ENCODE measurements at places on chromosomes 11 and 22. TPM values are rescaled to one million over a fixed set of nuclear protein-coding genes. Genes with fewer than 3 reads are reported as not detected.
A peak's percentile ranks its signal among the peaks of the same experiment; 100 is the strongest.

DNA sequence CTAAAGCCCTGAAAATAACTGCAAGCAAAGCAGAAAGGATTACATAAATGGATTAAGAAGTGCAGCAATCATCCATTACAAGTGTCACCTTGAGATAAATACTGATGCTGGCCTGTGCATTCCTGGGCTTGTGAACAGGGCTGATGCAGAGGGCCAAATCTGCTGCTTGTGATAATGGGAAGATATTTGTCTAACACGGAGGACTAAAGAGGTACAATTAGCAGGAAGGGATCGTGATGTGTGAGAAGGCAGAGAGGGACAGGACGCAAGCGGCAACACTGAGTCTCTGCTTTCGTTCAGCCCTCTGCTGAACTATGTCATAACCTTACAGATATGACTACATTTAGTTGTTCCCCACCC, 107.7 kb upstream of the DDI1 start:
- DNase-seq = no peak

GRCh38 chr11:71962428-71963038, 33.7 kb downstream of the RNF121 start:
- DNase-seq = peak; percentile 13

- no peak for DNase-seq
These were observed 214.7 kb upstream of the SYN3 start for GRCh38 chr22:33272871-33273270.

- DNase-seq = no peak
These were observed 333.0 kb downstream of the DDX10 start for GRCh38 chr11:108997826-108998225.

GRCh38 chr11:110392056-110392455, 37.7 kb upstream of the FDX1 start:
- no peak for DNase-seq

DNA sequence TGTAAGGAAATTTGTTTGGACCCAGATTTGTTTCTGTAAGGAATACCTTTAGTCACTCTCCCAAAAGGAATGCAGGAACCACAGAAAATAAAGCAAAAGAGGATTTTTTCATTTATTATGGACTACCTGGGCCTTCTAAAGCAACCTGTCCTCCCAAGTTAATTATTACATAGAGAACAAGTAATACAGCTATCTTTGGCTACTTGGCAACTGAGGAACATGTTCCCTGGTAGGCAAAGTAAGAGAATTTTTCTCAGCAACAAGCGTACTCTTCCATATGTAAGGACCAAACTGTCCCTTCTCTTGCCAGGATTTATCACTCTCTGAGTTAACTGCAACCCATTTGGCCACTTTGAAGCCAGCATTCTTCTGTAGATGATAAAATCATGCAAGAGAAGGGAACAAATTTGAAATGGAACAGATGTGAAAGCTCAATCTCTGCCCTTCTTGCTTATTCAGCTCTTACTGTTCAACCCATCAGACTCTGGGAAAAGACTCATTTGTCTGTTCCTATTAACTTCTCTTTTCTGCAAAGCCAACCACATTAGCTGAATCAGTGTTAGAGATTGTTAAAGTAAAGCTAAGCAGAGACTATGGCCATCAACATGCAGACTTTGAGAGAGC, 190.2 kb downstream of the SWAP70 start:
- no peak for DNase-seq

DNA sequence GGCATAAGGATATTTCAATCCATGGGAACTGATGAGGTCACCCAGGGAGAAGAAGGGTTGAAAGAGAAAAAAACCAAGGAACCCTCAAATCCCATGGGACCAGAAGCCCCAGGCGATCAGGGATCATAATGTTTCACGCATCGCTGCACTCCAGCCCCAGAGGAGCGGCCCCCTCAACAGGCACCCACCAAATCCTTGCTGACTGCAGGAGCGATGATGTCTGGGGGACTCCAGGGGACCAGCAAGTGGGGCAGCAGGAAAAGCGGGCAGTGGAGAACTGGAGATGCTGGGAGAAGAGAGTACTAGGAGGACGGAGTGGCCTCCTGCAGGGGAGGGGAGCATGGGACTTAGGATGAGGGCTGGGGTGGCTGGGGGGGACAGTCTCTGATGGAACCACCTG, 47.7 kb upstream of the LINC01488 start:
- no peak for DNase-seq

APOL6 gene
- 15.0 TPM for polyA plus RNA-seq

TIGD3 gene
- 0.11 TPM for polyA plus RNA-seq

GRCh38 chr11:119651802-119652584, 77.0 kb downstream of the NECTIN1 start:
- no peak for DNase-seq

DNA sequence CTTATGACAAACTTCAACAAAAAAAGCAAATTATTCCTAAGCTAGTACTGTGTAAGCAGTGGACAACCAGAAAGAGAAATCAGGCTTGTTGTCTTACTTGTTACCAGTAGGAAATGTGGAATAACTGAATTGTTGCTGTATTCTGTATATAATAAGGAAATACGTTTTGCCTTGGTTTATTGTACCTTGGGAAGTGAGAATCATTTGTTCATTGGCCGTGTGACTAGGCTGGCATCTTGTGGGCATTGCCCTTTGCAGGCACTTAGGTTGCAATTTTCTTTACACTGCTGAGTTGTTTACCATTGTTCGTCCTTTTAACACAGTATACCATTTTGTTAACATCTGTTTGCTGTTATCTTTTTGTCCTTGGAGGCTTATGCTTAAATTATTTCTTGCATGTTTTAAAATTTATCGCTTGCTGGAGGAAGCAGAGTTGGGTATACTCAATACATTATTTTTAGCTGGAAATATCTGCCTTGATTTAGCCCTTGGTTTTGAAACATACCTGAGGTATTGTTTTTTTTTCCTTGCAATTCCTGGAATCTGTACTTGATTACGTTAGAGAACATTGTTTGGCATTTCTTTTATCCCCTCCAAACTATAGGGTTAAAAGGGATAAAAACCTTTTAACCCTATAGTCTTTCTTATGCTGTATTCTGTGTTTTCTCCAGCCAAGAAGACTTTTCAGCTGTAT, 109.3 kb downstream of the DDX10 start:
- no peak for DNase-seq

- no peak for DNase-seq
These were observed 698.5 kb downstream of the KCNA4 start for GRCh38 chr11:29318134-29318845.

CCDC188 gene
- polyA plus RNA-seq = not detected

- DNase-seq = no peak
These were observed 124.3 kb upstream of the RASSF10 start for GRCh38 chr11:12884751-12885318.

SLC22A25 gene
- polyA plus RNA-seq = not detected

DNA sequence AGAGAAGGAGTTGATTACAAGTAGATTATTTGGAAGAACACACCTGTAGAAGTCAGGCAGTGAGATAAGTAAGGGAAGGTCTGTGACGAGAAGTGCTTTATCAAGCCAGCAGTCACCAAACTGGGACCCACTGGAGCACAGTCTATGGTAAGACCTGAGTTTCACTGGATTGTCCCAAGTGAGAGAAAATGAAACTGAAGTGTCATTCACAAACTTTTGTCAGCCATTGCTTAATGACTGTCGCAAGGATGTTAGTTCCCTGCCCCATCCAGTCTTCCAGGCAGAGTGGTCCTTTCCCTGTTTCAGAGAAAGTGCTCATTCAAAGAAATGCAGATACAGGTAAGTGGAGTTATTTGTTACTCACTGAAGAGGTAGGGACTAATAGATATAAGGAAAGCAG, 728.0 kb upstream of the TENM4 start:
- no peak for DNase-seq

DNA sequence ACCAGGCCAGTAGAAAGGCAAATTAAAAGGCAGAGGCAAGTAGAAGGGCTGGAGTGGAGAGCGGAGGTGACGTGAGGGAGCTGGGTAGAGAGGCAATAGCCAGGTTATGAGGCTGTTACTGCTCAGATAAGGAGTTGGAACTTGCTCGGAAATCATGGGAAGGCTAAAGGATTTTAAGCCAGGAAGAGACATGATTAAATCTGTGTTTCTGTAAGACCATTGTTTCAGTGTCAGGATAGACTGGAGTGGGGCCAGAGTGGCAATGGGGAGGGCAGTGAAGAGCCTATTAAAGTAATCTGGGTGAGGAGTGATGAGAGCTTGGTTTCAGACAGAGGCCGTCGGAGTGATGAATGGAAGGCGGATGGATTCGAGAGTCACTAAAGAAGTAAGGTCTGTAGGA, 39.0 kb downstream of the GRAMD1B start:
- no peak for DNase-seq

DNA sequence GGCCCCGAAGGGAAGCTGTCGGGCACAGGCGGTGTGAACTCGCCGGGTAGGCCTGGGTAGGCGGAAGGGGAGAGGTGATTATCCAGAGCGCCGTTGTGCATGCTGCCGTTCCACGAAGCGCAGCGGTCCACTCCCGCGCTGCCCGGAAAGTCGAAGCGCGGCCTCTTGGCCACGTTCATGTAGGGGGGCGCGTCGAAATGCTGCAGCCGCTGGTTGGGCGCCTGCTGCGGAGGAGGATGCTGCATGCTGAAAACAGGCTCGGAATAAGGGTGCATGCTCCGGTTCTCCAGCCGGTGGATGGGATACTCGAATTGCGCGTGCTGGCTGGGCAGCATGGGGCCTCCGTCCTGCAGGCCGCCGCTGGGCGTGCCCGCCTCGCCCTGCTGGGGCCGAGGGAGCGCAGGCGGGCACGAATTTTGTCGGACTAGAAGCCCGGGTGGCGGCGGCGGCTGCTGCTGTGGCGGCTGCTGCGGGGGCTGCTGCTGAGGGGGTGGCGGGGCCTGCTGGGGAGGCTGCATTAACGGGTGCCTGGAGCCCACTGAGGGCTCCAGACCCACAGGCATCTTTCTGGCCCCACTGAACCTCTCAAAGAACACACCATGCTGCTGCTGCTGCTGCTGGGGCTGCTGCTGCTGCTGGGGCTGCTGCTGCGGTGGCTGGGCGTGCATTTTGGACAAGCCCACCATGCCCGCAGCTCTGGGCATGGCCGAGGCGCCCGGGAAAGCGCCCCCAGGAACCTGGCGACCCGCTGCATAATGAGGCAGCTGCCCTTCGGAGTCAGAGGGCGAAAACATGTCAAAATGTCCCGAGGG, 2.3 kb downstream of the MN1 start:
- DNase-seq = no peak

DNA sequence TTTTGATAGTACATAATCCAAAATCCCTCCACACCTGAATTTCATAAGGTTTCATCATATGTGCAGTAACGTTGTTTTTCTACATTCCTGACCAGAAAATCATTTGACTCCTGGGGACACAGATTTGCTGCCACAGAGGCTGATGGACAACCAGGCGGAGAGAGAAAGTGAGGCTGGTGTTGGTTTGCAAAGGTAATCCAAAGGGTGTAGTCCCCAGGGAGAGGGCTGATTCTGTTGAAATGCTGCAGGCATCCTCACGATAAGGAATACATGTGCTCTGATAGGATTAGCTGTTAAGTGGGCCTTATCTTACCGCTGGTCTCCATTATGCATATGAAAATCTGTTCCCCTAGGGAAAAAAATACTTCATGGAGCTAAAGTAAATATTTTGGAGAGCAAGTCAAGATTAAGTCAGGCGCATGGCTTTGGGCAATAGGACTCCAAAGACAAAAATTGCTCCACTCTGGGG, 8.1 kb downstream of the APOL6 start:
- DNase-seq = no peak

CTSF gene
- 28.1 TPM for polyA plus RNA-seq

- DNase-seq = no peak
These were observed 77.7 kb downstream of the KCNC1 start for GRCh38 chr11:17812091-17812864.

DNA sequence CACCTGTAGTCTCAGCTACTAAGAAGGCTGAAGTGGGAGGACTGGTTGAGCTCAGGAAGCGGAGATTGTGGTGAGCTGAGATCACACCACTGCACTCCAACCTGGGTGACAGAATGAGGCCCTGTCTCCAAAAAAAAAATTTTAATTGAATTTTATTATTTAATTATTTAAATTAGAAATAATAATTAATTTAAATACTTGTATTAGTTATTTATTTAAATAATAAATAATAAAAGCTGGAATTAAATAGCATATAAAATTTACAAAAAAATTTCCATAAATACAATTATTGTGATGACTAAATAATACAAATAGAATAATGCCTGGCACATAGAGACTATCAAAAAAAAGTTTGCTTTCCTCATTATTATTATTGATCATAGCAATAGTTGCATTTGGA, 371.5 kb downstream of the KCNA4 start:
- no peak for DNase-seq

DNA sequence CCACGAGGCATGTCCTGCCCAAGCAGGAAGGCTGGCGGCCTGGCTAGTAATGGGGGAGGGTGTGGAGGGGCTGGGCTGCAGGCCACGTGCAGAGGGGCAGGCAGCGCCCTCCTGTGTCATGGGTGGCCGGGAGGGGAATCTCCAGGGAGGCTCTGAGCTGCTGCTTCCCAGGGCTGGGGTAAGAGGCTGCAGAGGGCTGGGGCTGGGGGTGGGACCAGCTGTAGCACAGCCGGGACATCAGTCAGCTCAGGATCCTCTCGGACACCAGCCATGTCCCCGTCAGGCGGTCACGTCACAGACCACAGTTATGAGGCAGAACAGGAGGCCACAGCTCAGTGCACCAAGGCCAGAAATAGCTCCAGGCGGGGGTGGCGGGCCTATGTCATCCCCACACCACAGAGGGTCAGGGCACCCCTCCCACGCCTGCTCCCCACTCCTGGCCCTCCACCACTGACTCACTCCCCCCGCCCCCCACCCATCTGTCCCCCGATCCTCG, 21.1 kb downstream of the RTN4R start:
- no peak for DNase-seq

DNA sequence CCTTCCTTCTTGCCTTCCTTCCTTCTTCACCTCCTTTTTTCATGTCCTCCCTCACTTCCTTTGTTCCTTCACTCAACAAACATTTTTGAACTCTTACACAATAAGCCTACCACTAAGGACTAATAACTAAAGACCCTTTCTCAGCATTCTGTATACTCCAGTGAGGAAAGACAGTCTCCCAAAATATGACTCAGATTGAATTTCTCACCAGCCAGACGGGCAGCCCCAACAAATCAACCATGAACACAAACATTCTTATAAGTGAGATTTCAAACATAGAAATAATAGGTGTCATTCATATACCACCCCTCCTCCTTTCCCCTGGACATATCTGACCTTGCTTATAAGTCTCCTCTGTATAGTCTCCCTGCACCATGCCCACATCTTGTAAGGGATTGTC, 1079.7 kb downstream of the OPCML start:
- DNase-seq = no peak

GRCh38 chr11:103398829-103399228, 289.6 kb downstream of the DYNC2H1 start:
- no peak for DNase-seq

- no peak for DNase-seq
These were observed 63.7 kb downstream of the MAML2 start for GRCh38 chr11:96279018-96279895.

GRCh38 chr11:20597680-20598484, 1.5 kb upstream of the SLC6A5 start:
- DNase-seq = no peak
